ENCODE measurements at places on chromosomes 3 and 15.
A peak's percentile ranks its signal among the peaks of the same experiment; 100 is the strongest.

- H3K27me3 ChIP-seq, result no peaks in the 10 kb centered on the region
- H3K4me1 ChIP-seq, result no peaks in the 10 kb centered on the region
- H3K4me3 ChIP-seq, result no peak overlapping the region
- no peak for DNase-seq
- H3K27ac ChIP-seq, result no peak overlapping the region
Observed at GRCh38 chr15:90790561-90790960, 73.4 kb downstream of the BLM start.

DNA sequence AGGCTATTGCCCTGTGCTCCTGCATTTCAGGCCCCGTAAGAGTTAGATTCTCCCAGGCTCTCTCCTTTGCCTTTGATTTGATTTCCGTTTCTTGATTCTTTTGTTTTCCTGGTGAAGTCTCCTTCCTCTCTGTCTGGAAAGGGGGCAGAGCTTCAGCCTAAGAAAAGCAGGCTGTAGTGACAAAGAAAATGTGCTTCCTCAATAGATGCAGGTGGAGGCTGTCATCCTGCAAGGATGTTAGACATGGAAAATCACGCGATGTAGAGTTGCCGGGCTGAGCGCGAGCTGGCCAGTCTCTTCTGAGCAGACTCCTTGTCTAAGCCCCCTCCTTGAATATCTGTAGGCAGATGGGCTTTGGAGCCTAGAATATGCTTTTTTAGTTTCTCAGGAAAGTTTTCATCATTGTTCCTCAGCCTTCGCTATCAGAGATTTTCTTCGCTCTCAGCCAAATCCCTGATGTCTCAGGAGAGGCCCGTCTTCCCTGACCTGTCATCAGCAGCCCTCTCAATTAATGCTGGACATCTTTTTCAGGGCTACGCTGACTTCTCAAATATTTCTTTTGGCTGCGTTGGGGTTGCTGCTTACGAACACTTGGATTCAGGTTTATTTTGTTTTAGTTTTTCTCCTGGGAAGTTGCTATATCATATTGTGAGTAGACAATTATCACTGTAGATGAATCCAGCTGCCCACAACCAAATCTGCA is 163.6 kb downstream of the ITPR1 start:
- H3K27ac ChIP-seq, result peak overlapping the region; percentile 68
- no peak for DNase-seq
- H3K36me3 ChIP-seq, result peaks cover 26% of the 10 kb centered on the region
- no peaks in the 10 kb centered on the region for H3K27me3 ChIP-seq

DNA sequence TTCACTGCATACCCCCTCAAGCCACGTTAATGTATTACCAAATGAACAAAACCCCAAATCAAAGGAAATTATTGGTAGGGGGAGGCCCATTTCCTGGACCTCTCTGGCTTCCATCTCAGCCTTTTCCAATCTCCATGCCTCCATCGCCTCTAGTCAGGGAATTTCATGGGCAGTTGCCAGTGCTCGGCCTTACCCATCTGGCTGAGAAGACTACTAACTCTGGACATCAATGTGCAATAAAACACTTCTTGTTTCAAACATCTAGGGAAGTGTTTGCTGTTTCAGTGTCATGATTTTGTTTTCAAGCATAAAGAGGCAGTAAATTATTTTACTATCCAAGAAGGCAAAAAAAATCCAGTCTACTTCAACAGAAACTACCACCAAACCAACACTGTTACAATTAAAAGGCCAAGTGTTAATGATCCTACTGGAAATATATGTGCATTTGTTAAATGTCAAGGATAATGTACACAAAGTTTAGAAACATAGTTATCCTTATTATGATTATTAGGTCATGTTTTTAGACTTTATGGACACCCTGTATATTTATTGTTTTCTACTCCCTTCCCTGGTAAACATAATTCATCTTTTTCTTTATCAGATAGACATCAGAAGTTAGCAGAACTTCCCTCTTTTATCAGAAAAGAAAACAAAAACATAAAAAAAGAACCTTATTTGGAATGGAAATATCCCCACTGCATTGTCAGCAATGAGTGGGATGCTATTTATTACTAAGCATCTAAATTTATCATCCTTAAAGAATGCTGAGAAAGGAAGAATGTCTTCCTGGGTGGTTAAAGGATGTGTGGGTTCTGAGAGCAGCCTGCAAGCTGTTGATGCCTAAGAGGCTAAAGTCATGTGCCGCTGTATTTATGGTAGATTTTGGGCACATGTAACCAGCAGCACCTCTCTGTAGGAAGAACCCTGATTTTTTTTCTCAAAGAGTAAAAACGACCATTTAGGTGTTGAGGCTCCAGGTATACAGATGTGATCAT is 15.2 kb downstream of the LDHAL6B start:
- no peak overlapping the region for H3K4me3 ChIP-seq
- H3K27me3 ChIP-seq, result no peaks in the 10 kb centered on the region
- no peak for DNase-seq

GRCh38 chr3:192879346-192880031 is 38.2 kb downstream of the MB21D2 start:
- no peak overlapping the region for H3K4me3 ChIP-seq
- no peaks in the 10 kb centered on the region for H3K36me3 ChIP-seq
- no peaks in the 10 kb centered on the region for H3K27me3 ChIP-seq
- no peak overlapping the region for H3K27ac ChIP-seq
- no peak for DNase-seq
- H3K4me1 ChIP-seq, result no peaks in the 10 kb centered on the region

DNA sequence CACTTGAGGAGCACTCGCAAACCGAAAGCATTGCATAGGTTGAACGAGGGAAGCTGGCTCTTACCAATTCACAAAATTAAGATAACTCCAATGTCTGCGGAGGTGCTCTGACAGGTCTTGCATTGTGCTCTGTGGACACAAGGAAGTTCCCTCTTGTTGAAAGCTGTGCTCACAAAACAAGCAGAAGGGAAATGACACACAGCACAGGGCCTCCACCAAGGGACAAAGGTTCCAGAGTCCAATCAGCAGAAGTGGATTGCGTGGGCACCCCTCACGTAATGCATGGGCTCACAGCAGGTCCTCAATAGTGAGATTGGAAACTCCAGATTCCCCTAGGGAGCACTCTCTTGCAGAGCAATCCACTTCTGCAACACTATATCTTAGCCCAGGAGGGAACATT is 89.9 kb downstream of the ATP10A start:
- H3K4me1 ChIP-seq, result peaks cover 5% of the 10 kb centered on the region
- no peaks in the 10 kb centered on the region for H3K27me3 ChIP-seq
- H3K4me3 ChIP-seq, result no peak overlapping the region

DNA sequence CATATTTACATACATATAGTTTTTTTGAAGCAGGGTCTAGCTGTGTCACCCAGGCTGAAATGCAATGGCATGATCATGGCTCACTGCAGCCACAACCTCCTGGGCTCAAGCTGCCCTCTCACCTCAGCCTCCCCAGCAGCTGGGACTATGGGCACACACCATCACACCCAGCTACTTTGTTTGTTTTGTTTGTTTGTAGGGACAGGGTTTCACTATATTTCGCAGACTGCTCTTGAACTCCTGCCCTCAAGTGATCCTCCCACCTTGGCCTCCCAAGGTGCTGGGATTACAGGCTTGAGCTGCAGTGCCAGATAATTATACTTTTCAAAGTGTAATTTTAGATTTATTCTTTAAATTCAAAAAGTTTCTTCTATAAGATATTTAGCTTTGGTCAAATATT is 10.2 kb downstream of the GTF2A2 start:
- H3K27me3 ChIP-seq, result no peaks in the 10 kb centered on the region
- DNase-seq, result no peak
- H3K27ac ChIP-seq, result no peak overlapping the region
- H3K4me1 ChIP-seq, result no peaks in the 10 kb centered on the region

DNA sequence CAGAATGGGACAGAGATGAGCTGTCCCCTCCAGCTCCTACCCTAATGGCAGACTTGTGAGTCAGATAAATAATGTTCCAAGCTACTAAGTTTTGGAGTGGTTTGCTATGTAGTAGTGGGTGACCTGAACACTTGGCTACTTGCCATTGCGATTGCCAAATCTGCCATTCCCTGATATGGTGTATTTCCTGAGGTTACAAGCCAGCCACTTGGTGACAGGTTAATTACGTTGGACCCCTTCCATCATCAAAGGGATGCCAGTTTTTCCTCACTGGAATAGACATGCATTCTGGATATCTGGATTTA is 33.6 kb downstream of the MORF4L1 start:
- peaks cover 45% of the 10 kb centered on the region for H3K4me1 ChIP-seq
- no peak overlapping the region for H3K4me3 ChIP-seq
- no peaks in the 10 kb centered on the region for H3K27me3 ChIP-seq
- peaks cover 70% of the 10 kb centered on the region for H3K36me3 ChIP-seq

DNA sequence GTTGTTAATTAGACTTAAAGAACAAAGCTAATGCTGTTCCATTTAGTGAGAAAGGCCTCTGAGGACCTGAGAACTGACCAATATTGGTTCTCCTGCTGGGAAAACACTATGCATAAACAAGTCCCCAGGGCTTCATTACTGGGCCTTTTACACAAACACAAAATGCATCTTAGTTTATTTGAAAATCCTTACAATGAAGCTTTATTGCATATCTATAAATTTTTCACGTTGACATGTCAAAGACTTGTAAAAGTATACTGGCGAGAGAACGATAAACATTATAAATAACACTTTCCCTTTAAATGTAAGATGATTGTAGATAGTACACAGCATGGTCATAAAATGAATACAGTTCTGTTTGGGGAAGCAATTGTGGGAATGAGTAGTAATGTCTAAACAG is 151.7 kb downstream of the ROBO2 start:
- DNase-seq, result no peak
- H3K4me1 ChIP-seq, result no peaks in the 10 kb centered on the region
- H3K4me3 ChIP-seq, result no peak overlapping the region
- no peak overlapping the region for H3K27ac ChIP-seq
- H3K27me3 ChIP-seq, result no peaks in the 10 kb centered on the region
- H3K36me3 ChIP-seq, result no peaks in the 10 kb centered on the region

DNA sequence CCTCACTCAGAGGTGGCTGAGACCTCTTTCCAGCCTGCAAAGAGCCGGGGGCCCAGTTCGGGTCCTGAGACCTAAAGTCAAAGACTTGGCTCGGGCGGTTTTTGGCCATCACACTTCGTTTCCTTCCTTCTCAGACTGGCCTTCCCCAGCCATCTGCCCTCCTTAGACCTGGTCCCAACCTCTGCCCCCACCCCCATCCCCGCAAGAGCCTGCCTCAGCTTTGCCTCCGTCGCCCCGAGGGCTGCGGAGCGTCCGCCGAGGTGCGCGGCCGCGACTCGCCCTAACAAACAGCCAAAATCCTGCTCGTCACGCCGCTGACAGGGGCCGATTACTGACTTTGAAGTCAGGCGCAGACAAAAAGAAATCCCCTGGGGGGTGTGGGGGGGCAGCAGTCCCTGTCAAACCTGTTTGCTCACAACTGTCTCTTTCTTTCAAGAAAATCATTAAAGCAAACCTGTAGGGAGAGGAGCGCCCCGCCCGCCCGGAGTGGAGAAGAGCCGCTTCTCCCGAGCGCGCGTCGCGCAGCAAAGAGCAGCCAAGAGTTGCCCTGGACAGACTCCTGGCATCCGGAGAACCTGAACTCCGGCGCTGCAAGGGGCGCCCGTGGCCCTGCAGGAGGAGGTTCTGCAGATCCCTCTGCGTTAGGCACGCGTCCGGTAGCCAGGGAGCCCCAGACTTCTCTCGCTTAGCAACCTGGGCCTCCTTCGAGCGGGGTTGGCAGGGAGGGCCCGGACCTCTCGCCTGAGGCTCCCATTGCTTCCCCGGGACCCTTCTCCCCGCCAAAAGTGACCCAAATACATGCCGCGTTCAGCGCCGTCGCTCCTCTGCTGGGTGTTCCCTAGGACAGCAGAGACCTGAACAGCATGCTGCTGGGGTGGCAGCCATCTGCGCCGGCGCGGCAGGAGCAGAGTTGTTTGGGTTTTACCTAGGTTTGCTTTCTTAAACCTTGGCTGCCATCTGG is 4.5 kb downstream of the SOX14 start:
- H3K36me3 ChIP-seq, result no peaks in the 10 kb centered on the region
- DNase-seq, result no peak
- H3K4me1 ChIP-seq, result peaks cover 26% of the 10 kb centered on the region
- H3K27me3 ChIP-seq, result peaks cover 14% of the 10 kb centered on the region
- H3K4me3 ChIP-seq, result peak overlapping the region; percentile 59
- no peak overlapping the region for H3K27ac ChIP-seq

DNA sequence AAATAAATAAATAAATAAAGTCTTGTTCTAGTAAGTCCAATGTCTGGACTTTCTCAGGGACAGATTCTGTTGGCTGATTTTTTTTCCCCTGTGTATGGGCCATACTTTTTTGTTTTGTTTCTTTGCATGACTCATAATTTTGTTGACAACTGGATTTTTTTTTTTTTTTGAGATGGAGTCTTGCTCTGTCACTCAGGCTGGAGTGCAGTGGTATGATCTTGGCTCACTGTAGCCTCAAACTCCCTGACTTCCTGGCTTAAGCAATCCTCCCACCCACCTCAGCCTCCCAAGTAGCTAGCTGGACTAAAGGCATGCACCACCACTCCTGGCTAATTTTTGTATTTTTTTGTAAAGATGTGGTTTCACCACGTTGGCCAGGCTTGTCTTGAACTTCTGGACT is 38.9 kb downstream of the TICRR start:
- no peaks in the 10 kb centered on the region for H3K27me3 ChIP-seq
- DNase-seq, result no peak
- no peaks in the 10 kb centered on the region for H3K36me3 ChIP-seq
- H3K27ac ChIP-seq, result no peak overlapping the region
- H3K4me1 ChIP-seq, result no peaks in the 10 kb centered on the region
- no peak overlapping the region for H3K4me3 ChIP-seq

Measured in ascending aorta (tissue), 2 donors.